ENCODE measurements at places on chromosomes 13 and 19.

GRCh38 chr13:66714795-66715194 lies 515.3 kb downstream of the PCDH9 start:
- no peak for DNase-seq

- no peak for DNase-seq
Observed at GRCh38 chr19:4687396-4687795, 17.3 kb upstream of the MYDGF start.

DNA sequence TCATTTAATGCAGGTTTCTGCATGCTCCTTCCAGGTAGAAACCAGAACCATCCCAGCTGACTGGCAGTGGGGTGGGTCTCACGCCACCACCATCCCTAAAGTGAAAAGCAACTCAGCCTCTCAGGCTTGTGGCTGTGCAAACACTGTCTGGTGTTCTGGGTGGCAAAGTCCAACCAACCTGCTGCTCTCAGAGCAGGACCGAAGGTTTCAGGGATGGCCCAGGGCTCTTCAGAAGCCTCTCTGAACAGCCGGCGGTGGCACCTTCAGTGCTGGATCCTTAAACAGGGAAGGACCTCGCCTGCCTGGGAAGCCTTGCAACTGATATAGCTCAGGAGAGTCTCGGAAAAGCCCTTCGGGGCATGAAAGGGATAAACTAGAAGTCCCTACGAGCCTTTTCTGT lies 100.8 kb downstream of the COL4A1 start:
- no peak for DNase-seq

DNA sequence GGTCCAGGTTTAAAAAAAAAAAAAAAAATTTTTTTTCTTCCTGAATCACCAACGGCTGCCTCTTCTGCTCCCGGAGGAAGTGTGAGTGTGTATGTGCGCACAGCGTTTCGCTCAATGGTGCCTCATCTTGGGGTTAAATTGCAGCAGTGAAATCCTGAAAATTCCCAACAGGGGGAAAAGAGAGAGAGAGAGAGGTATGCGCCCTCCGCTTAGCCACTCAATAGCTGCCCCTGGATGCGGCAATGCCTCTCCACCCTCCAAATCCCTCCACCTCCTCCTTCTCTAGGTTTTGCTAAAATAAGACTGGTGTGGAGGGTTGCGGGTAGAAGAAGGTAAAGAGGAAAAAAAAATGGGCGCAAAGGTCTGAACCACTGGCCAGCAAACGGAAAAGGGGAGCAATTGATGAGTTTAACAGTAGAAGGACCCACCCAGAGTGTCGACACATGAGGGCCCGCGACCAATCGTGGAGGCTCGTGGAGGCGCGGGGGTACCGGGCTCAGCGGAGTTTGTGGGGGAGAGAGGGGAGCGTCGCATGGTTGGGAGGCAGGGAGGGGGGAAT lies 853 bp upstream of the CACNA1A start:
- DNase-seq, result no peak

GRCh38 chr19:53792721-53793433 lies 31.2 kb downstream of the NLRP12 start:
- peak; percentile 19 for DNase-seq

- no peak for DNase-seq
Observed at GRCh38 chr13:54373211-54373610, 1344.6 kb downstream of the OLFM4 start.

DNA sequence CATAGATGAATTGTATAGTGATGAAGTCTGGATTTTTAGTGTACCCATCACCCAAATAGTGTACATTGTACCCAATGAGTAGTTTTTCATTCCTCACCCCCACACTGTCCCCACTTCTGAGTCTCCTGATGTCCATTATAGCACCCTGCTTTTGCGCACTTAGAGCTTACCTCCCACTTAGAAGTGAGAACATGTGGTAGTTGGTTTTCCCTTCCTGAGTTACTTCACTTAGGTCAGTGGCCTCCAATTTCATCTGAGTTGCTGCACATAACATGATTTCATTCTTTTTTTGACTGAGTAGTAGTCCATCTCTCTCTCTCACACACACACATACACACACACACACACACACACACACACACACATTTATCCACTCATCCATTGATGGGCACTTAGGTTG lies 43.2 kb upstream of the ALOX5AP start:
- no peak for DNase-seq

GRCh38 chr19:39172700-39173501 lies 23.9 kb upstream of the NCCRP1 start:
- no peak for DNase-seq

DNA sequence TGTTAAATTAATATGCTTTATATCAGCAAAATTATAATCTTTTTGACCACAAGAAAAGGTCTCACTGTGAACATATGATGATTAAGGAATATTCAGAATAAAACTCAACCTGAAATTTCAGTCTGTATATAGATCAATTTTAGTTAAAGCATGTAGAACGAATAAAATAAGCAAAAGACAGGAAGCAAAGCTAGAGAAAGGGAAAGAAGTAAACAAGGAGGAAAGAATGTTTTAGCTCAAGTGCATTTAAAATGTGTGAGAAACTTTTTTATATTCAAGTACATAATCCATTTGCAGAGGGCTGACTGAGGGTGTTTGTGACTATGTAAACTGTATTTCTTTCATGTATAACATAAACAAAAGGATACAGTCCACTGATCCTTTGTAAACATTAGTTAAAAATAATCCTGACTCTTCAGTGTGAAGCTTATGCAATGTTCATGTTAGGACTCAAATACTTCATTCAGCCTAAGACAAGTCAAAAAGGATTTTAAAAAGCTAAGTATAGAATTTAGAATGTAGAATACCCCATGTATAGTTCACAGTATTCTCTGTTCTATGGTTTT lies 472.1 kb downstream of the DIAPH3 start:
- no peak for DNase-seq

- no peak for DNase-seq
Observed at GRCh38 chr13:100842136-100842535, 167.5 kb upstream of the TMTC4 start.

DNA sequence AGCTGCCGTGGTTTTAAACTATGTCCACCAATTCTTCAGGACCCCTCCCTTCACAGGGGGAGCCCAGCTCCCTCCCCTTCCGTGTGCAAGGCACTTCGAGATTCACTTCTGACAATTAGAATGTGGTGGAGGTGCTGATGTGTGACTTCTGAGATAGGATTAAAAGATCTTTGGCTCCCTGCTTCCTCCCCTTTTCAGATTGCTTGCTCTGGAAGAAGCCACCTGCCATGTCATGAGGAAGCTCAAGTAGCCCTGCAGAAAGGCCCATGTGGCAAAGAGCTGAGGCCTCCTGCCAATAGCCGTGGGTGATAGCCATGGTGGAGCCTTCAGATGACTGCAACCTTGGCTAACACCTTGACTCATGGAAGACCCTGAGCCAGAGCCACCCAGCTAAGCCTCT lies 204.9 kb downstream of the COL4A1 start:
- DNase-seq, result no peak

GRCh38 chr13:112967686-112968379 lies 1.2 kb upstream of the MCF2L start:
- DNase-seq, result no peak

DNA sequence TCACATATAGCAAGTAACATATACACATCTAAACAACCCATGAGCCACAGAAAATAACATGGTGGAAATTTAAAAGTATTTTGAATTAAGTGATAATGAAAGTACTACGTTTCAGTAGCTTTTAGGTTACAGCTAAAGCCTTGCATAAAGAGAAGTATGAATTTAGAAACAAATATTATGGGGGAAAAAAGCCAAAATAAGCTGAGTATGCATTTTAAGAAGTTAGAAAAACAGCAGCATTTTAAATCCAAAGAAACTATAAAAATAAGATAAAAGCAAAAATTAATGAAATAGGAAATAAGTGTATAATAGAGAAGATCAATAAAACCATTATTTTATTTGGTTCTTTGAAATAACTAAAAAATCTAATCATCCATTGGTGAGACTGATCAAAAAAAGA lies 89.8 kb upstream of the ARHGEF7 start:
- no peak for DNase-seq

DNA sequence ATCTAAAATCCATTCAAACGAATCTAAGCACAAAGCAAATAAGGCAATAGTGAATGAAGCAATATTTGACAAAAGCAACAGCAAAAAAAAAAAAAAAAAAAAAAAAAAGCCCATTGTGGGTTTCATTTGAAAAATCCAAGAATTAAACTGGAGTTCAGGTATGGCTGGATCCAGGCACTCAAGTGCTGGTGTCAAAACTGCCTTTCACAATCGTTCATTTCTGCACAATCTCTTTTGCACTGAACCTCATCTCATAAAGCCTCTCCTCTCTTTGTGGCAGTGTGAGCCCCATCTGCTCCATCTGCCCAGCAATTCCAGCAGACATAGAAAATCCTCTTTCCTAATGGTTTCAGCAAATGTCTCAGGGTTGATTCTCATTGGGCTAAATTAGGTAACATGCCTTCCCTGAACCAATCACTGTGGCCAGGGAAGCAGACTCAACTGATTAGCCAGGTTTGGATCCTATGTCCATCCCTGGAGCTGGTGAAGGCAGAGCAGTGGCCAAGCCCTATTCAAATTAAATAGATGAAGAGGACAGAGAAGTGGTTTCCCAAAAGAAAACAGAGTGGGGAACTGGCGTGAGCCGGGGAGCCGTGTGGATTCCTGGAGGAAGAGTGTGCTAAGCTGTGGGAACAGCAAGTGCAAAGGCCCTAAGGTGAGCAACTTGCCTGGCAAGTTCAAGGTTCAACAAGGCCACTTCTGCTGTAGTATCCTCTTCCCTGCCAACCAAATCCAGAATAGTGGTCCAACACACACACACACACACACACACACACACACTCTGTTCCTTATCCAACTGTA lies 1.2 kb upstream of the HIF3A start:
- DNase-seq, result no peak

DNA sequence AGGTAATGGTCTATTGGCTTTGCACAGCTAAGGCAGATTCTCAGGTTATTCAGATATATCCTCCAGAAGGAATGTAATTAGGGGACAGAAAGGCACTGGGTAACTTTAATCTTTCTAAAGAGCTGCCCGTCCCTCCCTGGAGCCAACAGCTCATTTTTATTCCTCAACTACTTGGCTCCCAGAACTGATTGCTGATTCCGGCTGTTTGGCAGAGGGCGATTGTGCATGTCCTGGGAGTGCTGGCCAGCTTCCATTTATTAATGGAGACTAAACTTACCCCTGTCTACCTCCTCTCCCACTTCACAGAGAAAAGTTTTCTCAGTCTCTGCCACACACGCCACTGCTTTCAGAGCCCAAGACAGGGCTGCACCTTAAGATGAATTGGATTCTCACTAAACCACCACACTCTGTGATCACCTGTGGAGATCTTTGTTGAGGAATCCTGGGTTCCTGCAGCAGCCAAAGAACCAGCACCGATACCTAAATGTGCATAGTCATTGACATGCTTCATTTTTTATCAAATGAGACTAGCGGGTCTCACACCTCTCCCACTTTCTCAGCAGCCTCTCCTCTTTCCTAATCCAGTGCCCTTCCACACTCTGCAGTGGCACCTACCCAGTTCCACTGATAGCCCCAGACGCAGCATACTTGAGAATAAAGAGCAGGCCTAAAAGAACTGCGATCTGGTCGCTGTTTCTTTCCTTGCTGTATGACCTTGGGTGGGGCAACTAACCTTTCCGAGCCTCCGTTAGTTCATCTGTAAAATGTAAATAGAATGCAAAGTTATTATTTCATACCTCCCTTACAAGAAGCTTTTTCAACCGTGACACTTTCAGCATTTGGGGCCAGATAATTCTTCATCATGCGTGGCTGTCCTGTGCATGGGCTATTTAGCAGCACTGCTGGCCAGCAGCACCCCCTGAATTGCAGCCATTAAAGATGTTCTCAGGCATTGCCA lies 648.7 kb downstream of the UQCRFS1 start:
- no peak for DNase-seq

GRCh38 chr19:18507727-18508440 lies 14.0 kb downstream of the ELL start:
- DNase-seq, result no peak

- DNase-seq, result no peak
Observed at GRCh38 chr19:17323964-17324332, 10.7 kb downstream of the ANO8 start.
